Neuronal stem cell (in vitro differentiated cells): ENCODE measurements at places on chromosomes 1 and 21.
A peak's percentile ranks its signal among the peaks of the same experiment; 100 is the strongest.

- DNase-seq: no peak
Observed at GRCh38 chr21:29195981-29196669, 65.7 kb downstream of the MAP3K7CL start.

DNA sequence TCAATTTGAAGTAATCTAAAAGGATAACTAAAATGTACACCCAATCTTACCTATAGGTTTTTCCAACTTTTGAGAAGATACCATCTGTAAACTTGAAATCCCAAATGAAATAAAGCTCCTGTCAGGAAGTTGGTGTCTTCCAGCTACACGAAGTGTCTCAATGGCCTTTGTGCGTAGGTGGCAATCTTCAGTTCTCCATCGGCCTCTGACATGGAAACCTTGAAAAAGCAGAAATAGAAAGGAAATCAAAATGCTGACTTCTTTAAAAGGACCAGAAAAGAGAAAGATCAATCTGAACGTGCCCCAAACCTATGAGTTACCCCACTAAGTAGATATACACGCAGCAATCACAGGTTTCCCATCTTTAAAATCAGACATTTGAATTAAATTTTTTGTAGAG lies 10.0 kb downstream of the MKNK1 start:
- no peak for DNase-seq

DNA sequence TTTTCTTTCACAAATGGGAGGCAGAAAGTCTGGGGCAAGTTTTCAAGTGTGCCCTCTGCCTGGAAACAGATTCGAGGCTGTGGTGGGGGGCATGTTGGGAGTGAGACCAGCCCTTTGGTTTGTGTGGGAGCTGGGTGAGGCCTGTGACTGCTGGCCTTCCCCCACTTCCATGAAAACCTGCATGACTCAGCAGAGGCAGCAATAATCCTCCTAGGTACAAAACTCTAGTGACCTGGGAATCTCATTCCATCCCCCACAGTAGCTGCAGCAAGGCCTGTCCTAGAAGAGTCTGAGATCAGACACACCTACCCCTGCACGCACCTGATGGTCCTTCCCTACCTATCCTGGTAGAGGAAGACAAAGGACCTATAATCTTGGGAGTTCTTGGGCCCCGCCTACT lies 42.1 kb upstream of the KIAA0040 start:
- no peak for DNase-seq

DNA sequence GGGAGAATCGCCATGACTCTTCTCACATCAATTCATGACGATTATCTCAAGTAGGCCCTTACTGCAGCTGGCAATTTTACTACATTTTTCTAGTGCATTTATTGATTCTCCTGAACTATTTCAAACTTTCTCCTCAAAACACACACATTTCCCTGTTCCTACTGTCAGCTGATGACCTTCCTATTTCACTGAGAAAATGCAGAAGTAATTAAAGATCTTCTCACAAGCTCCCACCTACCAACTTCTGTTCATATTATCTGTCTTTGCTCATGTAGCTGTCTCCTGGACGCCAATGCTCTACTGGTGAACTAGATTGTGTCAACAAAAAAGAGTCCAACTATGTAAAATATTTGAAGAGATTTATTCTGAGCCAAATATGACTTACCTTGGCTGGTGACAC lies 36.4 kb upstream of the FASLG start:
- no peak for DNase-seq

DNA sequence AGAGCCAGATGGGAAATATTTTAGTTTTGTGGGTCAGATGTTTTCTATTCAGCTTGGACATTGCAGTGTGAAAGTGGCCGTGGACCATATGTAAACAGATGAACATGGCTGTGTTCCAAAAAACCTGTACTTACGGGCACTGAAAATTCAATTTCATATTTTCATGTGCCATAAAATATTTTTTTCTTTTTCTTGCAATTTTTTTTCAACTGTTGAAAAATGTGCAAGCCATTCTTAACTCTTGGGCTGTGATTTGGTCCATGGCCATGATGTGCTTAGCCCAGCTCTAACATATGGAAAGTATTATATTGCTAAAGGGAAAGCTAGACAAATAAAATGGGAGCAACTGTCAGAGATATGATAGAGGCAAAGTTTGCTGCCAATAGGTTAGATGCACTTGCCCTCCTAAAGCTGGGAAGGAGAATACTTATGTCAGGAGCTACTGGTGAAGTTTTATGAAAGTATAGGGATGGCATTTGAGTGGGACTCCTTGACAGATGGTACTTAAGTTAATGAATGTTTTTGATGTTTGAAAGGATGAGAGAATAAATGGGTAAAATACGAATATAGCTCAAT lies 240.3 kb downstream of the RYR2 start:
- no peak for DNase-seq

GRCh38 chr1:7422081-7422480 lies 349.0 kb upstream of the VAMP3 start:
- no peak for DNase-seq

- DNase-seq: no peak
Observed at GRCh38 chr1:99297923-99298322, 33.6 kb downstream of the PLPPR4 start.

DNA sequence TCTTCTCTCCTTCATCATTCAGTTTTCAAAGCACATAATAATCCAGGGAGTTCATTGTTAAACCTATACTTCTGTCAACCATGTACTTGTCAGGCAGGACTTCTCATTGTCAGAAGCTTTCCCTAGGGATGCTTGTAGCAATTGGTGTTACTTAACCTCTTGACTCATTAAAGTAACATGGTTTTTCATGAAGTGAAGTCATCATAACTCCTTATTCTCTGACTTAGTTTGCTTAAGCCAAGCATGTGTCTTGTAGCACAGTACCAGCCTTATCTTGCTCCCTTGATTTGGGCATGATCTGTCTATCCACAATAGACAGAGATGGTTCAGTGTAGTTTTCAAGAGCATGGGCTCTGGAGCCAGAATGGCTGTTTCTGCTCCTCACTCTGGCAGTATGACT lies 45.3 kb downstream of the LRIG2 start:
- DNase-seq: no peak

DNA sequence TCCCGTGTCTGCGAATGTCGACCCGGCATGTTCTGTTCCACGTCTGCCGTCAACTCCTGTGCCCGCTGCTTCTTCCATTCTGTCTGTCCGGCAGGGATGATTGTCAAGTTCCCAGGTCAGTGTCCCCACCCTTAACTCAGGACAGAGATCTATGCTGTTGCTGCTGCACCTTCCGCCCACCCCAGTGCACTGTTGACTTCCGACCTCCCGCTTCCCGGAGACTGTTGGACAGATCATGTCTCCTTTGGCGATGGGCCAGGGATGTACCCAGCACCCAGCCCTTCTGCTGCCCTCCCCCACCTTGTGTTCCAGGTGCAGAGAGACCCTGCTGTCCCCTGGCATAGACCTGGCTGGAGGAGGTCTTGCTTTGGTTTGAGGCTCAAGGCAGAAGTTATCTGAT lies 41.3 kb downstream of the TNFRSF8 start:
- no peak for DNase-seq

GRCh38 chr21:41664881-41665765 lies 101.7 kb downstream of the RIPK4 start:
- DNase-seq: no peak

DNA sequence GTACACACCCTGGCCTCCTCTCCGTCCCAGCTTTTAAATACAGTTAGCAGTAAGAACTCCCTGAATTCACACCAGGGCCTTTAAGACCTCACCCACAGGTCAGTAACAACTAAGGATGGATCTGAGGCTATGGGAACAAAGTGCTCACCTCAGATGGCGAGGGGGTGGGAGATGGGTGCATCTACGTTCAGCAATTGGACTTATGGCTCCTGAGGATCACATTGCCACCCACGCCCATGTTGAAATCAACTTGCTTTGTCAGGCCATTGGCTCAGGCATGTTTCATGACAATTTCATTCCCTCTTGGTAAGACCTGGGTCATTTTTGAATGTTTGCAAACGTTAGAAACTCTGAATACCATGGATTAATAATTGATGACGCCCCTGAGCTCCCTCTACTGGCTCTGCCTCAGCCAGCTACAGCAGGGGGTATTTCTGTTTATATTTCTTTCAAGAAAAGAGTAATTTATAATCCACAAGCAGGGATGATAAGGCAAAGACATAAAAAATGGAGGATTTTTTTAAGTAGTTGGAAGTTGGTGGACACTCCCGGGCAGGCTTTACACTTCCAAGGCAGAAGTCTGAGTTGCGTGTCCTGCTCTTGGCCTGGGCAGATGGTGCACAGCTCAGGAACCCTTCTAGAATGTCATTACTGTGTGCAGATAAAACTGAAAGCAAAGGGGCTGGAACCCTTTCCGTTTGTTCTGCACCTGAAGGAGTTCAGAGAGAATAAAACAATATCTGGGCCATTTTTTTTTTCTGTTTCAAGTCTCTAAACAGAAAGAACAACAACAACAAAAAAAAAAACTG lies 13.7 kb upstream of the LBR start:
- no peak for DNase-seq

GRCh38 chr1:74690909-74691308 lies 17.3 kb upstream of the ERICH3 start:
- no peak for DNase-seq

- no peak for DNase-seq
Observed at GRCh38 chr21:32483293-32483595, 70.7 kb downstream of the EVA1C start.

DNA sequence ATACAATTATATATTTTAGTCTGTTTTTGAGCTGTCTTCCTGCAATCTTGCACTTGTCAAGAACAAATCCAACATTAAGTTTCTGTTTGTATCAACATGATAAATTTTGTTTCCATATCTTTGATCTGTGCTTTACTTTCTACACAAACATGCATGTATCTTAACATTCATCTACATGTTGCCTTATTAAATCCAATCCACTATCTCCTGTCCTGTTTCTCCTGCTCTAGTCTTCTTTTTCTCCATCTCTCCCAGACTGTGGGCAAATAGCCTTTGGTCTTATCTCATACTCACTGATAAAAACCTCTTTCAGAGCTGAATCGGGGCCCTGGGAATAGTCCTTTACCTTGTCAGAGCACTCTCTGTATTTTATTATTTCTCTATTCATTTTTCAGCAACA lies 101.3 kb downstream of the PLPPR4 start:
- no peak for DNase-seq

- DNase-seq: no peak
Observed at GRCh38 chr1:5525597-5526384, 466.4 kb downstream of the NPHP4 start.

DNA sequence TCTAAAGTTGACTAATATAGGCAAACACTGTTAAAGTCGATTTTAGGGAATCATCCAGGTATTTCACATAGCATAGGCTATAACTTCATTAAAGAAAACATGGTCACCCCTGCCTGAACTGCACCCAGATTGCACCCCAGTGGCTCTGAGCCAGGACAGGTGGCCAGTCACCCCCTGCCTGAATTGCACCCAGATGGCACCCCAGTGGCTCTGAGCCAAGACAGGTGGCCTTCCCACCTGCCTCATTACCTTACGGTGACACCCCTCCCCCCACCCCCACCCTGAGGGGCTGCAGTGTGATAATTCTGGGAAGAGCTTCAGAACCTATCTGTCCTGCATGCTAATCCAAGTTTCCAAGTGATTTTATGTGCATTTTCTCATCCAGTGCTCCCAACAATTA lies 78.9 kb downstream of the DSCAM start:
- DNase-seq: no peak

GRCh38 chr1:40652468-40652867 lies 13.0 kb downstream of the RIMS3 start:
- no peak for DNase-seq

- no peak for DNase-seq
Observed at GRCh38 chr1:38121231-38121680, 74.7 kb upstream of the POU3F1 start.

- DNase-seq: no peak
Observed at GRCh38 chr21:42343963-42344510, 6.8 kb downstream of the TFF2 start.

DNA sequence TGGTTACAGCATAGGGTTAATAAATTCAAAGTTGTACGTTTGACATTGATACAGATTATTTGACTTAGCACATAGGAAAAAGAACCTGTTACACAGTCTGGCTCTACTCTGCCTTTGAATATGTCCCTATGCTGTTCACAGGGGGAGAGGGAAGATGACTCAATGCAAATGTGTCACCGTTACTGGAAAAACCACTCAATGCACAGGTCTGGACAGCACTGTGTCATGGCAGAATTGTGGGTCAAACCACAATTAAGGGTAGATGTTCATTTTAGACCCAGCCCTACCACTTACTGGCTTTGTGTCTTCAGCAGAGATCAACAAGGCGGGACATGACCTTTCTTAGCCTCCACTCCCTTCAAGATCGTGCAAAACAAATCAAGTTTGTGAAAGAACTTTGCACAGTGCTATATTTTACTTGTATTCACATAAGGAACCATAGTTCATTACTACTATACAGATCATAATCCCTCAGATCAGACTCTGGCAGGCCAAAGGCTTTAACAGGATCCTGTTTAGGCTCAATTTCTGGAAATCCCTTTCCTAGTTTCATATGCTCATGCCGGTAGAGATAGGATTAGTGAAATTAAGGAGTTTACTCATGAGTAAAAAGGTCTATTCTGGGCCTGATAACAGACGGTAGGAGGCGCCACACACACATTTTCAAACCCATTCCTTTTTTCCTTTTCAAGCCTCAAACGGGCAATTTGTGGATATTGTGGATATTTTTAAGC lies 22.1 kb downstream of the EIF2D start:
- no peak for DNase-seq

- DNase-seq: no peak
Observed at GRCh38 chr1:39926820-39927219, 25.1 kb upstream of the MYCL start.

- DNase-seq: no peak
Observed at GRCh38 chr1:61692155-61692800, 32.7 kb downstream of the TM2D1 start.

- no peak for DNase-seq
Observed at GRCh38 chr1:51341876-51342496, 11.6 kb upstream of the TTC39A start.

DNA sequence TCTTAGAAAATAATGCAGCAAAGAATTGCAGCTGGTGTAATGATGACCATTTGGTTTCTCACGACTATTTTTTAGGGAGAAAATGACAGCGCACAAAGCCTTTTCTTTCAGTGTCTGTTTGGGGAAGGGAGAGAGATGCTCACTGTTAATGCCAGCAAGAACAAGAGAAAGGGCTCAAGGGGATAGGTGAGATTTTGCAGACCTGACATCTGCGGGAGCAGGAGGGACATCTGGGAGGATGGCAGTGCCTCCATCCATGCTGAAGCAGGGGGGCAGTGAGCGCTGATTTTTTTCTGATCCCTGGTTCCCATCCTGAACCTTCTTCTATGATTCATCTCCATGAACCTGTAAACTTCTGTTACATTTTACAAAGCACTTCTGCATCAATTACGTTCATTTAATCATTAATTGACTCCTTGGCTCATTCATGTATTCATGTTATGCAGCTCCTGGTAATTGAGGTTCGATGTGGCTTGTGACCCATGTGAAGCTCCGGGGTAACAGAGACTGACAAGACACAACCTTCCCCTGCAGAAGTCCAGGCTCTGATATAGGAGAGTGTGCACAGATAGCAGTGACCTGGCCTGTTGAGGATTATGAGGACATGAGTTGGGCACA lies 595.3 kb downstream of the PTPRU start:
- no peak for DNase-seq

- DNase-seq: peak; percentile 41
Observed at GRCh38 chr1:111399792-111400610, 27.5 kb downstream of the OVGP1 start.

- no peak for DNase-seq
Observed at GRCh38 chr1:41097105-41097504, 75.6 kb upstream of the SLFNL1 start.
